HL-60 (cell line): ENCODE measurements at places on chromosomes 11 and 22.

GRCh38 chr22:22348127-22348814, 103.7 kb downstream of the VPREB1 start:
- no peak for DNase-seq

- no peak for DNase-seq
Measured at GRCh38 chr22:46931881-46932280, 169.4 kb downstream of the TBC1D22A start.

DNA sequence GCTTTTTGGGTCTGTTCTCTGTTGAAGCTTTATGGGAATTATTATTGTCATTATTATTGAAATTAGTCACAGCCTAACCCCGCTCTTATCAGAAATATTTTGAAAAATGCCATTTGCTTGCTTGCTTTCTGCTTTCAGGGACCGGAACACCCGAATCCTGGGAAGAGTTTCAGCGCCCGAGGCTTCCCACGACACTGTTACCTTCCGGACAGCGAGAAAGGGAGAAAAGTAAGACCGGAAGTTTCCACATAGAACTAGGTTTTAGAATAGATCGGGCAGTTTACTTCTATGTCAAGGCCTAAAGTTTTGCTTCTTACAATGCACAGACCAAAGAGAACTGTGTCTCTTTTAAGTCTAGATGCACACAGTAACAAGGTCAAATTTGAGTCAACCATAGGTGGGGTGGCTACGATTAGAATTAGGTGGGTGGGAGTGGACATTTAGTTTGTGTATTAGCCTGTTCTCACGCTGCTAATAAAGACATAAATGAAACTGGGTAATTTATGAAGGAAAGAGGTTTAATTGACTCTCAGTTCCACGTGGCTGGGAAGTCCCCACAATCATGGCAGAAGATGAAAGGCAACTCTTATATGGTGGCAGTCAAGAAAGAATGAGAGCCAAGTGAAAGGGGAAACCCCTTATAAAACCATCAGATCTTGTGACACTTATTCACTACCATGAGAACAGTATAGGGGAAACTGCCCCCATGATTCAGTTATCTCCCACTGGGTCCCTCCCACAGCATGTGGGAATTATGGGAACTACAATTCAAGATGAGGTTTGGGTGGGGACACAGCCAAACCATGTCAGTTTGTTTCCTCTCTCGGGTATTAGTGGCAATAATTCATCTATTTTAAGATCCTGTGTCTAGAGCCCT, 12.9 kb downstream of the MPEG1 start:
- DNase-seq = no peak

DNA sequence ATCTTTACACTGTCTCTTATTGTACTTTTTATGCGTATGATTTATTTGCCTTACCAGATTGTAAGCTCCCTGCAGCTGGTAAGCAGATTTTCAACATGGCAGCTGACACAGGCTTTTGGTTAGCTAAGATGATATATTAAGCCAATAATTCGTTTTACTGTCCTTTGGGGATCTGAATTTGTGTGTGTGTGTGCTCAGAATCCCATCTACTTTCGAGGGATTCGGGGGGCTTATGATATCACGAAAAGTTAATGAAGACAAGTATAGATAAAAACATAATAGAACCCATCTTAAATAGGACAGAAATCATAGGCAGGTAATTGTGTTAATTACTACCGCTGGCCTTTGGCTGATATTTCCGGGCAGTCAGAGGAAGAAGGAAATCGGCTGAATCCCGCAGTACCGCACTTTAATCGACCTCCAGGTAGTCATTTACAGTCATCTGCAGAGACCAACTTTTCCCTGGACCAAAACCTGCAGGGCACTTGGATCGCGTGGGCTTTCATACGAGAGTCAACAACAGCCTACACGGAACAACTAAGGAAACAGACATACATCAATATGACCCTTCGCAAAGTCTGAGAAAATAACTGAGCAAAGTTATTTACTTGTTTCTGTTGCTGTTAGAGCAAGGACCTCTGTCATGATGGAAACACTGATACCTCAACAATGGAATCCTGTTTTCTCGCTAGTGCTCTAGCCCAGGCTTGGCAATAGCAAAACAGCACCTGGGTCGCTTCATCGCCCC, 802 bp downstream of the KBTBD3 start:
- no peak for DNase-seq

DNA sequence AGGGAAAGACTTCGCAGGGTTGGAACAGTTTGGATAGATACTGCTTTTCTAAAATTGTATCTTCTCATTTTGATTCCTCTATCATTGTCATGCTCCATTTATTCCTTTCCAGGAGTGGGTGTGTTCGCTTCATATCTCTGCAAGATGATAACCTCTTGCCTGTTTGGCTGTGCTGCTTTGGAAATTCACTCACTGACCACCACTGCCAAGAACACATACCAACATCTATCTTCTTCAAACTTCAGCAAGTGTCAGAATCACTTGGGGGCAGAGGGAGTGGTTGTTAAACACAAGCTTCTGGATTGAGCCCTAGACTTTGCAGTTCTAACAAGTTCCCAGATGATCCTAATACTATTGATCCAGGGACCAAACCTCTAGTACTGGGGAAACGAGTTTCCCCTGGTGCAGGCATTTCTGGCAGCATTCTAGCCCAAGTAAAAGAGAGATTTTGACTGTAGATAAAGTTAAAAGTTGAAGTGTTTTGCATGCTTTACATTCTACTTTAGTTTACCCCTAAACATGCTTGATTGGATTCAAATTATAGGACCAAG, 11.5 kb upstream of the DKK3 start:
- DNase-seq = no peak

GRCh38 chr11:113134626-113135025, 173.4 kb downstream of the NCAM1 start:
- no peak for DNase-seq

DNA sequence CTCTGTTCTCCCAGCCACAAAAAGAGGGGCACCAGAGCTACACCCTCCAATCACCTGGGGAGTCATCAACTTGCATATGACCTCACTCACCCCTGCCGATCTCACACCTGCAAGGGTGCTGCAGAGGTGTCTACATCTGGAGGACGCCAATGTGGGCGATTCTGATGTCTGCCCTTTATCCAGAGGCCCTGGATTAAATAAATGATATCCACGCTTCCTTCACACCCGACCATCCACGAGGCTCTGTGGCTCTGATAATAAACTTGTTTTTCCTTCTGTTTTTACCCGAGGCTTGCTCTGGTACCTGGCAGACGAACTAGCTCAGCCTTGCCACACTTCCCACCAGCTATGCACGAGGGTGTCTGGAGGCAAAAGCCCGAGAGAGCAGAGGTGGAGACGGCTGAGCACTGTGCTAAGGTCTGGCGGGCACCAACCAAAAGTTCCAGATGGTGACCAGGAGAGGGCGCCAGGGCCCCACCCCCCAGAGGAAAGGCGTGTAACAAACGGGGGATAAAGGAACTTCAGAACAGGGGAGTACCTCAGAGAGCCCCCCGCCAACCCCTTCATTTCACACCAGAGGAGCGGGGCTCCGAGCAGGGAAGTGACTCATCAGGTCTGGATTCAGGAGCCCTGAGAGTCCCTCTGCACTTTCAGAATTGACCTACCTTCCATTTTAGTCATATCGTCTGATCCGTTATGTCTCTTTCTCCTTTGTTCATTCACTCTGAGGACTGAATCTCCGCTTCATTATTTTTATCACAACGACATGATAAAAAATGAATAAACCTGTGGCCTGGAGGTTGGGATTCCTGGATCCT, 13.5 kb downstream of the SCN3B start:
- no peak for DNase-seq

DNA sequence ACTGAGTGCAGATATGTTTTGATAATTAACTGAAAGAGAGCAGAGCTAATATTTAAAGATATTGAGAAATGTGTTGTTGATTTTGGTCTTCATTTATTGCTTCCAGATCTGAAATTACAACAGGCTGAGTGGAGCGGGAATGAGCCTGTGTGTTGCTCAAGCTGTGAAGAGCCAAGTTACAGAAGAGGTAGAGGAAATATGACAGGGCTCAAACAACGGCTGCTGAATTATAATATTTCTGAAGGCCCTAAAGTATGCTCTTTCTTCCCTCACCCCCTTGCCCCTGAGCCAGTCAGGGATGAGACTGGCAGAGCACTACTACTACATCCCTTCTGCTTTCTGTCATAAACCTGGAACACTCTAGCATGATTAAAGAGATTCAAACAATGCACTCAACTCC, 115.6 kb downstream of the FANCF start:
- no peak for DNase-seq

DNA sequence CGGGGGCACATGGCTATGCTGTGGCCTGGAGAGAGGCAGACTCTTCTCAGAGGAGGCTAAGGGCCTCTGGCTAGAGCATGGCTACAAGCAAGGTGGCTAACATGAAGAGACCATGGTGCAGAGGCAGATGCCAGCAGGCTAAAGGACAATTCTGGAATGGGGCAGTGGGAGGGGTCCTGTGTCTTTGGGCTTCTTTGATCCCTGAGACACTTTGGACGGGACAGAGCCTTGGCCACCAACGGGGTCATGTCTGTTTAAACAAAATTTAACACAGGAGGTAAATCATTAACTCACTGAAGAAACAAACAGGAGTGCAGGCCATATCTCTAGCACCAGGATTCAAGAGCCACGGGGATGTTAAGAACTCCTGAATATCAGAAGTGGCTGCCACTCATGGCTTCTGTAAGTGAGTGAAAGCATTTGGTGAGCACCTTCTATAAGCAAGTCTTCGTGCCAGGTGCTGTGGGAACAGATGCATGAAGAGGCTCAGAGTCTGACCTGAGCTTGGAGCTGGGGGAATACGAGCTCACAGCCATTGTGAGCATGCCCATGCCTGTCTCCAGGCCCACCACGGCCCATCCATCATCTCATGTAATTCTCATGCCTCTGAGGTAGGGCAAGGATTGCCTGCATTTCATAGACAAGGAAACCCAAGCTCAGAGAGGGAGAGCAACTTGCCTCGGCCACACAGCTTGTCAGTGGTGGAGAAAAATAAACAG, 18.3 kb upstream of the ZNRF3 start:
- DNase-seq = no peak

DNA sequence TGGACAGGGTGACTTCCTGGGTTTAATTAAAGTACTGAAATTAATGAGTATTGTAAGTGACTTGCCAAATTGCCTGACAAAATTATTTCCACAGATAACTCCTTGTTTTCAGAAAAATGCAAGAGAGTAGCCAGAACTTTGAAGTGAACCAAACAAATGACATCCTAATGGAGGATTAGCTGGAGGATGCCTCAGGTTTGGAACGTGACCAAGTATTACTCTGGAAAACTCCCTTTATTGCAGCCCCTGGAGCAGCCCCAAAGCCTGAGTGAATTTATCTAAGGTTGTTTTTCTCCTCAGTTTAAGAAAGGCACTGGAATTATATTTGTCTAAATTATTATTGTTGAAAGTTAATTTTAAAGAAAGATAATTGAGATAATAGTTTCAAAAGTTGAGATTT, 343.6 kb upstream of the MTNR1B start:
- no peak for DNase-seq

- DNase-seq = no peak
Measured at GRCh38 chr11:95156133-95156721, 66.6 kb downstream of the ENDOD1 start.

- no peak for DNase-seq
Measured at GRCh38 chr11:97498891-97499290, 1109.1 kb downstream of the JRKL start.
